Hepatocyte (in vitro differentiated cells): ENCODE measurements at places on chromosomes 3 and 15. TPM values are rescaled to one million over a fixed set of nuclear protein-coding genes. Genes with fewer than 3 reads are reported as not detected.

Gene HIGD2B
- total RNA-seq, result not detected in 2 replicates

Gene NR2E3
- total RNA-seq, result 0.12 TPM in 1 of 2 replicates, not detected in the other

DNA sequence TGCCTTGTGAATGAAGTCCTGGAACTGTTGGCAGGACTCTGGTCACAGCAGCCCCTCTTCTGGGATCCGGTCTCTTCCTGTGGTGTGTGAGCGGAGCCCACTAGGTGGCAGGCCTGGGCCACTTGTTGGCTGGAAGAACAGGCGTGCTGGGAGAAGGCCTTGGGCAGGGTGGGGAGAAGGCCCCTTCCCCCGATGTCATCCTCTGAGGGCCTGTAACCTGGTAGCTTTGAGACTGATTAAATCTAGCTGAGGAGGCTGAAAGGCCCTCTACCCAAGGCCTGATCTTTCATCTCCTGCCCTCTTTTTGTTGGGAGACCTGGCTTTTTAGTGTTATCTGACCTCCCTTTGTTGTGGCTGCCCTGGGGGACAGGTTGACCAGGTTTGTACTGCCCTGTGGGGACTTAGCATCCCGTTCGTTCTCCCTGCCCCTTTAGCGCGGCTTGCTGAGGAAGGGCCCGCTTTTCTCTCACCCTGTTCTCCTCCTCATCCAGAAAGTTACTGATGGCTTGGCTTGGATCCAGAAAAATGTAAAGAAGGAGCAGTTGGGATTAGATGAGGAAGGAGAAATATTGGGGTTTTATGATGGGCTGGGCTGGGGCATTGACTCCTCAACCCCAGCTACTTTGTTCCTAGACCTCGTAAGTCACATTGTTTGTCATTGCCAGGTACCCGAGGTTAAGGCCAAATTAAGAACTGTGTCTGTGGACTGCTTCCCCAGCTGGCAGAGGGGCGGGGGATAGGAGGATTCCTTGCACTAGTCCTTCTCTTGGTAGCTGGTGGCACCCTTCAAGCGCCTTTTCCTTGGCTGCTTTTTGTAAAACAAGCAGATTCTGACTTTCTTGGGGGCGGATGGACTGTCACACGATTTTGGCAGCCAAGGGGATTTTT lies 48.5 kb downstream of the CHCHD6 start:
- H3K4me3 ChIP-seq, result no peak overlapping the region
- H3K27ac ChIP-seq, result no peak overlapping the region
- no peaks in the 10 kb centered on the region for H3K36me3 ChIP-seq

- H3K27ac ChIP-seq, result no peak overlapping the region
- peaks cover 9% of the 10 kb centered on the region for H3K4me1 ChIP-seq
- H3K36me3 ChIP-seq, result no peaks in the 10 kb centered on the region
- no peak for DNase-seq
Observed at GRCh38 chr3:124691599-124691998, 38.7 kb upstream of the UMPS start.

DNA sequence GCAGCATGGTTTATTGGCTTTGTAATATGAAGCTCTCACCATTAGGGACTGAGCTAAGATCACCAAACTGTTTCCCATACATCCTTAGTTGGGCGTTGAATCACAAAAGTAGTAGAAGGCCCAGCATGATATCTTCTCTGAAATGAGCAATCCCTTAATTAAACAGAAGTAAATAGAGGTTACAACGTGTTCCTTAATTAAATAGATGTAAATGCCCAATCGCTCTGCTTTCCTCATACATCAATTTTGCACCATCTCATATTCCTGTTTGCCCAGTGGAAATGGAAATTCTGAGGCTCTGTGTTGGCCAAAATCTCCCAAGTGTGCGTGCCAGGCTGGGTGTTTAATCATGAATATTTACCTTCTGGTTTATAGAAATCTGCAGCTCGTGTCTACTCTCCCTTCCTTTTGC lies 107.4 kb upstream of the FOXB1 start:
- no peaks in the 10 kb centered on the region for H3K36me3 ChIP-seq
- H3K4me3 ChIP-seq, result no peak overlapping the region
- H3K4me1 ChIP-seq, result no peaks in the 10 kb centered on the region
- no peak overlapping the region for H3K27ac ChIP-seq

- no peak for DNase-seq
- no peak overlapping the region for H3K27ac ChIP-seq
- no peaks in the 10 kb centered on the region for H3K36me3 ChIP-seq
- H3K27me3 ChIP-seq, result no peaks in the 10 kb centered on the region
- H3K4me1 ChIP-seq, result no peaks in the 10 kb centered on the region
Observed at GRCh38 chr3:185421577-185422232, 58.8 kb downstream of the MAP3K13 start.

DNA sequence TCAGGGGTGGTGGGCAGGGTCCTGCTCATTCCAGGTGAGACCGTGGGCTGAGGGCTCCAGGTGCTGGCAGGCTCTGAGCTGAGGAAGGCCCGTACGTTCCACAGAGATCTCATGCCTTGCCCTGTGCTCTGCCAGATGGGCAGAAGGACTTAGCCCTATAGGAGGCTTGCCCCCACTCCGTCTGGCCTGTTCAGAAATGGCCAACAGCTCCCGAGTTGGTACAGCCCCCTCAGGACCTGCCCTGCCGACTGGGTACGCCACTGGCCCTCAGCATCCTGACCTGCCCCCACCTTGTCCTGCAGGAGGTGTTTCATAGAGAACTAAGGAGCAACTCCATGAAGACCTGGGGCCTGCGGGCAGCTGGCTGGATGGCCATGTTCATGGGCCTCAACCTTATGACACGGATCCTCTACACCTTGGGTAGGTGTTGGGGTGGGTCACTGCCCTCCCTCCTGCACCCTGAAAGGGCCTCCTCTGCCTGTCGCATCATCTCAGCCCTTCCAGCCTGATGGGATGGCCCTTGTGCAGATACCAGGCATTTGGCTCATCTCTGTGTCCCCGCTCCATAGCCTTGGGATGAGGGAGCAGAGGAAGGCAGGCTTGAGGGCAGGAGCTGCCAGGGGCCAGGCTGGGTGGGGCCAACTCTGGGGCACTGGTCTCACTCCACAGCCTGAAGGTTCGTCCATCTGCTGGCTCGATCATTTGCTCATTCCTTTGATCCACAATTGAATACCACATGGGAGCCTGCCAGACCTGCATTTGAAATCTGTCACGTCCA lies 14.2 kb downstream of the TMEM43 start:
- no peaks in the 10 kb centered on the region for H3K36me3 ChIP-seq
- DNase-seq, result no peak
- peaks cover 11% of the 10 kb centered on the region for H3K4me1 ChIP-seq
- no peaks in the 10 kb centered on the region for H3K27me3 ChIP-seq
- H3K27ac ChIP-seq, result no peak overlapping the region
- no peak overlapping the region for H3K4me3 ChIP-seq

Gene TMEM207
- total RNA-seq, result 2.1 and 2.9 TPM in 2 replicates

Gene CACNA1D
- 27.8 and 30.1 TPM in 2 replicates for total RNA-seq

Gene SLC9C1
- 0.03 and 0.72 TPM in 2 replicates for total RNA-seq

Gene MUSTN1
- total RNA-seq, result 1.8 and 2.6 TPM in 2 replicates

Gene CRYGS
- total RNA-seq, result 0.92 and 1.9 TPM in 2 replicates

Gene CDHR4
- 0.57 TPM in 1 of 2 replicates, not detected in the other for total RNA-seq

DNA sequence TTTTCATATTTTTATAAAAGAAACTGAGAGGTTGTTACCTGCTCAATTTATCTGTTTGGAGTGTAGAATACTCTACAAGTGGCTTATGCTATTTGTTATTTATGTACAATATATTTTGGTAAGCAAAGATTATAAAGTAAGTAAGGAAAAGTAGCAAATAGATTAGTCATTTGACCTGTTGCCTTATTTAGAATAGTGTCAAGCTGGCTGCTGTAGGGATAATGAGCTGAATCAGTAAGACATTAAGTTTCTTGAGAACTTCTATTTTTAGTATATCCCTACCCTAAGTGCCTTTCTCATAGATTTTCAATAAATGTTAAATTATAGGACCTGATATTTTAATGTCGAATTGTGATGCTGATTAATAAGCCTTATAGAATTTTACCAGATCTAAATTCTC lies 37.2 kb downstream of the ECT2 start:
- H3K4me1 ChIP-seq, result no peaks in the 10 kb centered on the region
- H3K36me3 ChIP-seq, result no peaks in the 10 kb centered on the region
- H3K27ac ChIP-seq, result no peak overlapping the region
- H3K4me3 ChIP-seq, result no peak overlapping the region
- no peak for DNase-seq
- no peaks in the 10 kb centered on the region for H3K27me3 ChIP-seq

Gene POLG
- 28.0 and 54.0 TPM in 2 replicates for total RNA-seq

DNA sequence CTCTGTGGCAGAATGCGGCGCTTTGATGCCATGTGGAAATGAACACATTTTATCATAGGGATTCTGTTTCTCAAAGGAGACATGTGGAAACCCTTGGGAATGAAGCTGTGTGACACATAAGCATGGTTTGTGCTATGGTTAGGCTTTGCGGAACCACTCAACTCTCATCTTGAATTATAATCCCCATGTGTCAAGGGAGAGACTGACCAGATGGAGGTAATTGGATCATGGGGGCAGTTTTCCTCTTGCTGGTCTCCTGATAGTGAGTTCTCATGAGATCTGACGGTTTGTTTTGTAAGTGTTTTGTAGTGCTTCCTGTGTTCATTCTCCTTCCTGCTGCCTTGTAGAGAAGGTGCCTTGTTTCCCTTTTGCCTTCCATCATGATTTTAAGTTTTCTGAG lies 1109.2 kb upstream of the ALCAM start:
- no peak overlapping the region for H3K27ac ChIP-seq
- H3K36me3 ChIP-seq, result no peaks in the 10 kb centered on the region
- no peaks in the 10 kb centered on the region for H3K4me1 ChIP-seq
- DNase-seq, result peak; percentile 6
- no peaks in the 10 kb centered on the region for H3K27me3 ChIP-seq

Gene NBEAL2
- 23.6 and 38.6 TPM in 2 replicates for total RNA-seq

DNA sequence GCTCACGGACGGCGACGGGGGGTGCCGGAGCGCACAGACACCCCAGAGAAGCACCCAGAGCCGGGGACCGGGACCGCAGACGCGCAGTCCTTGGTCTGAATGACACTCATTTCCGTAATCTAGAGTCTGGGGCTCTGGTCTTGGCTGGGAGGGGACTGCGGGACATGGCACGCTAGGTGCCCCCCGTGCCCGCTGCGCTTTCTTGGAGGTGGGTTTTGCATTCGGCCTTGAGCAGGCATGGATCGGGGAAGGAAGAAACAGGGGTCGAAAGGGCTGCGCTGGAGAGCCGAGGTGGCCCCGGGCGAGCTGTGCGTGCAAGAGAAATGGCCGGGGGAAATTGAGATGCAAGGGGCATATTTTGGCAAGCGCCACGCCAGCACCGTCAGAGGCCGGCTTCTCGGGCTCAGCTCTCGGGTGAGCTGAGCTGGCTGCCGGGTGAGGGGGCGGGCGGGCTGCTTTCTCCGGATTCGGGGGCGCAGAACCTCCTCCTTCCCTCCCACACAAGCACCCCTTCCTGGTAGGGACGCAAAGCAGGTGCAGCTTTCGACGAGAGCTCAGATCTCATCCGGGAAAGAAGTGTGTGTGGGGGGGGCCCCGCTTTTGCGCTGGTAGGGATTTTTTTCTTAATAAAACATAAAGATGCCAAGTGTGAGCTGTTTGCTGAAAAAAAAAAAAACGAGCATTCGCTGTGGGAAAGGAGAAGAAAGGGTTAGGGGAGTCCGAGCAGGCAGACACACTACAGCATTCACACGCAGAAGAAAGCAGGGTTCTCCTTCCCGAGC lies 963 bp upstream of the NTRK3 start:
- H3K36me3 ChIP-seq, result no peaks in the 10 kb centered on the region
- H3K4me1 ChIP-seq, result peaks cover 11% of the 10 kb centered on the region
- peak; percentile 22 for DNase-seq
- peaks cover 77% of the 10 kb centered on the region for H3K27me3 ChIP-seq
- no peak overlapping the region for H3K27ac ChIP-seq

DNA sequence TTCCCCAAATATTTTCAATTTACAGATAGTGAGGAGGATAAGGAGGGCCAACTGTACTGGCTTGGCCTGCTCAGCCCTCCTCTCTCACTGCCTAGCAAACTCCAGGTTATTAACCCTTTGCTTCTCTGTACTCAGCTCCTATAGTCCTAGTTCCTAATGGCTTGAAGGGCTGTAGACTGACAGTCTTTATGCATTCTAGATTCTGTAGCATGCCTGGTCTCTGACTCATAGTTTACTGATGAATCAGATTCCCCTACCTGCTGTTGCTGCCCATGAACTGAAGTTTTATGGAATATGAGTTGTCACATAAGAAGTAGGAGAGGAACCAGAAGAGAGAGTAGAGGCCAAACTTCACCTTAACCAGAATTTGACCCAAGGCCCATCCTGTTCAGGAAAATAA lies 27.1 kb upstream of the MAP3K13 start:
- H3K27ac ChIP-seq, result peak overlapping the region; percentile 69
- H3K4me3 ChIP-seq, result no peak overlapping the region
- H3K27me3 ChIP-seq, result no peaks in the 10 kb centered on the region
- DNase-seq, result peak; percentile 69
- no peaks in the 10 kb centered on the region for H3K36me3 ChIP-seq

DNA sequence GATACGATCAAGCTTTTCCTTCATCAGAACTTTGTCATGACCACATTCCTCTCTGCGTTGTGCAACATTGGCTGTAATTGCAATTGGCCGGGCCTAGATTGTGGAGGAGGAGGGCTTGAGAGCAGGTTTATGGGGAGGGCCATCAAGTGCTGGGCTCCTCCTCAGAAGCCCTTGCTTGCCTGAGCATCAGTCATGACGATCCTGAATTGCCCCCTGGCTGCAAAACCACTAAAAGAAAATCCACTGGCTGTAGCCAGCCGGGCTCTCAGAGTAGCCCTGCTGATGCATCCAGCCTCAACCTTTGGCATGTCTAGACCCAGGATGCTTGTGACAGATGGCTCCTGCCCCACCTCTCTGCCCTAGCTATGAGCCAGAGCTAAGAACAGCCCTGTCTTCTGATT lies 13.4 kb upstream of the TRH start:
- H3K27ac ChIP-seq, result no peak overlapping the region
- H3K4me1 ChIP-seq, result no peaks in the 10 kb centered on the region
- no peaks in the 10 kb centered on the region for H3K27me3 ChIP-seq
- H3K36me3 ChIP-seq, result no peaks in the 10 kb centered on the region
- H3K4me3 ChIP-seq, result no peak overlapping the region

- no peak overlapping the region for H3K4me3 ChIP-seq
- no peak overlapping the region for H3K27ac ChIP-seq
- no peaks in the 10 kb centered on the region for H3K4me1 ChIP-seq
- DNase-seq, result no peak
- no peaks in the 10 kb centered on the region for H3K27me3 ChIP-seq
- no peaks in the 10 kb centered on the region for H3K36me3 ChIP-seq
Observed at GRCh38 chr3:14137004-14137403, 12.2 kb downstream of the TMEM43 start.

Gene CD200
- 6.7 and 12.6 TPM in 2 replicates for total RNA-seq

Gene THAP10
- 3.0 TPM in 2 replicates for total RNA-seq

DNA sequence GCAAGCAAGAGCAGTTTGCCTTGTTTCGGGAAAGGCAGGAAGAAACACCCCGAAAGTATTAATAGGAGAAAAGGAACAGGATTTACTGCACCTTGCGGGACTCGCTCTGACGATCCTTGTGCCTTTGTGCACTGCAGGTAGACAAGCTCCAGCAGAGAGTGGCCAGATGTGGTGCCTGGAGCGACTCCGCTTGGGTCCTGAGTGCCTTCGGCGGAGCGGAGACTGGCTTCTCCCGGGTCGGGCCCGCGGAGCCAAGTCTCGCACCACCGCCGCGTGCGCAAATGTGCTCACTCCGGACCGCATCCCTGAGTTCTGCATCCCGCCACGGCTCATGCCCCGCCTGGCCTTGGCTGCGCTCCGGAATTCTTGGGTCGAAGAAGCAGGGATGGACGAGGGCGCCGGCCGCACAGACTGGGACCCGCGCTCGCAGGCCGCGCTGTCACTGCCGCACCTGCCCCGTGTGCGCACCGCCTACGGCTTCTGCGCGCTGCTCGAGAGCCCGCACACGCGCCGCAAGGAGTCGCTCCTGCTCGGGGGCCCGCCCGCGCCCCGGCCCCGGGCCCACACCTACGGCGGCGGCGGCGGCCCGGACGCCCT lies 769 bp downstream of the C2CD4A start:
- peaks cover 37% of the 10 kb centered on the region for H3K27me3 ChIP-seq
- no peak overlapping the region for H3K27ac ChIP-seq
- peaks cover 12% of the 10 kb centered on the region for H3K4me1 ChIP-seq
